ENCODE measurements at places on chromosomes 6 and 20.

- DNase-seq, result no peak
These were observed 6.8 kb downstream of the TCF21 start for GRCh38 chr6:133895573-133896343.

GRCh38 chr6:17665132-17665531 lies 41.6 kb downstream of the NUP153 start:
- DNase-seq, result no peak

DNA sequence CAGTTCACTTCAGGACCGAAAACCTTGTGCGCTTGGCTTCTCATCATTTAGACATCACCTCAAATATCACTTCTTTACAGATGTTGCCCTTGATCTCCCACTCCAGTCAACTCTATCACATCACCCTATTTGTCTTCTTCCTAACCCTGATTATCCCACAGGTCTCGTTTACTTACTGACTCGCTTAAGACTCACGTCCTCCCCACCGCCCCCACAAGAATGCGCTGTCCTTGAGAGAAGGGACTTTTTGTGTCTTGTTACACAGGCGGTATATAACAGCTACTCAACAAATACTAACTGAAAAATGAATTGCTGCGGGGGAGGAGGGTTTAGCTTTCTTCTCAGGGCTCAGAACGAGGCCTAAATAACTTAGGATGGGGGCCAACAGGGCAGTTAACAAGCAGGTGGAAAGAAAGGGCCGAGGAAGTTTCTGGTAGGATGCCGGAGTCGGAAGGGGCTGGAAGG lies 527 bp downstream of the TOMM34 start:
- peak; percentile 37 for DNase-seq

DNA sequence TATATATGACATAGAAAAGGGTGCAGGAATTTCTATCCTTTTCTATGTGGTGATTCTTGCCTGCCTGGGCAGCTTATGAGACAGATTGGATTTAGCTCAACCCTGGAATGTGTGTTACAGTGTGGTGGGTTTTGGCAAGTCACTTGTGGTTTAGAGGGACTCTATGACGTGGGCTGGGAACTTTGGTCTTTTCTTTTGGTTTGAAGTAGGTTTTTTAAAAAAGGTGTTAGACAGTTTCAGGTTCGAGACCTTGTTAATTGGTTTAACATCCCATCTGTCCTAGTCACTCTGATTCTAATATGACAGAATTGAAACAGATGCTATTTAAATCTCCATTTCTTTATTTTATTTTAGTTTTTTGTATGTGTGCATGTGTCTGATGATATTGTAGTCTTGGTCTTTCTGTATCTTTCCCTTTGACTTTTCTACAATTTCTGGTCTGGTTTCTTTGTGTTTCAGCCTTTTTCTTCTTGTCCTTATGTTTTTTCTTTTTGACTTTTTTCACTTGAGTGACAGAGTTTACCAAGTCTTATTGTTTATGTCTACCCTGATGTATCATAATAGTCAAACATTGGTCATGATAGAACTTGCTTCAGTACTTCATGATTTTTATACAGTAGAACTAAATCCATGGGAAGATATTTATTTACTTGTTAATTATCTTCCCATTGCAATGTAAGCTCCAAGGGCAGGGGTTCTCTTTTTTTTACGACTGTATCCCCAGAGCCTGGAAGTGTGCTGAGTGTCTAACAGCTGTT lies 174.3 kb downstream of the CDKAL1 start:
- no peak for DNase-seq

GRCh38 chr6:50820869-50821264 lies 2.2 kb downstream of the TFAP2B start:
- no peak for DNase-seq
